Fibroblast of lung (primary cell): ENCODE measurements at places on chromosomes 7 and 10.
A peak's percentile ranks its signal among the peaks of the same experiment; 100 is the strongest.

DNA sequence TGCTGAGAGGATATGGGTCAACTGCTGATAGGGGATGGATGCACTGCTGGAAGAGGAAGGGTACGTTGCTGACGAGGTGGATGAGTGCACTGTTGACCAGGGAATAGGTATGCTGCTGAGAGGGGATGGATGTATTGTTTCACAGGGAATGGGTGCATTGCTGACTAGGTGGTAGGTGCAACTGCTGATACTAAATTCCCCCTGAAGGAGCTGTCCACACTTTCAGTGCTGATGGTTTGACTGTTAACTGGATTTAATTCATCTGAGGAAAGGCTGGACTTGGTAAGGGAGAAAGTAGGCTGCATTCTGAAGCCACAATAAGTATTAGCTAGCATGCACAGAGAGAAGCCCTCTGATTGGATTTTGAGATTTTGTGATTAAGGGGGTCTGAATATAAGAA is 1196.8 kb upstream of the PHF14 start:
- no peak for DNase-seq

DNA sequence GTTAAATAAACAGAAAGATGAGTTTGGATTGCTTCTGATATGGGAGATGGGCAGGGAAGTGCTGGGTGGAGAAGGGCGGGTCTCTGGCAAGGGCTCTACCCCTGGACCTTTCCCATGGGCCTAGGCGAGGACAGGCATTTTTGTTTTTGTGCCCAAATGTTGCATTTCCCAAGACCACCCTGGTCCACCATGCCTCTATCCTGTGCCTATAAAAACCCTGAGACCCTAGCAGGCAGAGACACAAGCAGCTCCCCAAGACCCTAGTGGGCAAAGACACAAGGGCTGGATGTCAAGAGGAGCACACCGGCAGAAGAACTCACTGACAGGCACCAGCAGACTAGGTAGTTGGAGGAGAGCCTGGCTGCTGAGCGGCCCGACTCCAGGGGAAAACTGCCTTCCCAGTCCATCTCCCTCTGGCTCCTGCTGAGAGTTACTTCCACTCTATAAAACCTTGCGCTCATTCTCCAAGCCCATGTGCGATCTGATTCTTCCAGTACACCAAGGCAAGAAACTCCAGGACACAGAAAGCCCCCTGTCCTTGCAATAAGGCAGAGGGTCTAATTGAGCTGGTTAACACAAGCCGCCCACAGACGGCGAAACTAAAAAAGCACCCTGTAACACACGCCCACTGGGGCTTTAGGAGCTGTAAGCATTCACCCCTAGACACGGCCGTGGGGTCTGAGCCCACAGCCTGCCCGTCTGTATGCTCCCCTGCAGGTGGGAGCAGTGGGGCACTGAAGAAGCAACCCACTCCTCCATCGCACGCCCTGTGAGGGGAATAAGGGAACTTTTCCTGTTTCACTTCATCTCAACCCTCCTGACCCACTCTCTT is 291.4 kb downstream of the PTPRN2 start:
- DNase-seq, result no peak

DNA sequence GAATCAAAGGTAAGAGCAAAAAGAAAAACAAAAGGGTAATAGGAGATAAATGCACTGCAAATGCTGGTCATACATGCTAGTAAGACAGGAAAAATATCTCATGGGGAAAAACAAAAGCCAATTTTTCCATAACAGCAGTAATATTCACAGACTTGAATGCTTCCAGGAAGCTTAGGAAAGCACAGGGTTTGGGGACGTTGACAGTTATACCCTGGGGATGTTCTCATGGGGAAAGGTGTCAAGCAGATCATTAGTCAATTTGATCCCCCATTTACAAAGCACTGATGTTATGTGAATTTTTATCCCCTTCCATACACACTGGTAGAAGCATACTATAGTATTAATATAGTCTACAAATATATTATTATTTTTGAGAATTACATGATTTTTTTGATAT is 232.7 kb downstream of the SORCS1 start:
- DNase-seq, result no peak

DNA sequence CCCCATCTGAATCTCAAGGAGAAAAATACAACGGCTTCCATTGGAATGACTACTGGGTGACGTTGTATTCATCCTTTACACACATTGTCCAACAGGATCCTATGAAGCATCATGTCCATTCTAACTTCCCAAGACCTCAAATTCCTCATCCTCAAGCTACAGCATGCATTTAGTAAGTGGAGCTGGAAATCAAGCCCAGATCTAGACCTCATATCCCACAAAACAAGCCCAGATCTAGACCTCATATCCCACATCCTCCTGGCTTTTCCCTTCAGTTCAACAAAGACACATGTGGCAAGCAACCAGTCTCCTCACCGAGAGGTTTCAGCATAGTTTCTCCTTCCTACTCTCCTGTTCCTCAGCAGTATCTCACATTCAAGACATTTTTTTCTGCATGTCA is 12.2 kb downstream of the IGF2BP3 start:
- DNase-seq, result no peak

DNA sequence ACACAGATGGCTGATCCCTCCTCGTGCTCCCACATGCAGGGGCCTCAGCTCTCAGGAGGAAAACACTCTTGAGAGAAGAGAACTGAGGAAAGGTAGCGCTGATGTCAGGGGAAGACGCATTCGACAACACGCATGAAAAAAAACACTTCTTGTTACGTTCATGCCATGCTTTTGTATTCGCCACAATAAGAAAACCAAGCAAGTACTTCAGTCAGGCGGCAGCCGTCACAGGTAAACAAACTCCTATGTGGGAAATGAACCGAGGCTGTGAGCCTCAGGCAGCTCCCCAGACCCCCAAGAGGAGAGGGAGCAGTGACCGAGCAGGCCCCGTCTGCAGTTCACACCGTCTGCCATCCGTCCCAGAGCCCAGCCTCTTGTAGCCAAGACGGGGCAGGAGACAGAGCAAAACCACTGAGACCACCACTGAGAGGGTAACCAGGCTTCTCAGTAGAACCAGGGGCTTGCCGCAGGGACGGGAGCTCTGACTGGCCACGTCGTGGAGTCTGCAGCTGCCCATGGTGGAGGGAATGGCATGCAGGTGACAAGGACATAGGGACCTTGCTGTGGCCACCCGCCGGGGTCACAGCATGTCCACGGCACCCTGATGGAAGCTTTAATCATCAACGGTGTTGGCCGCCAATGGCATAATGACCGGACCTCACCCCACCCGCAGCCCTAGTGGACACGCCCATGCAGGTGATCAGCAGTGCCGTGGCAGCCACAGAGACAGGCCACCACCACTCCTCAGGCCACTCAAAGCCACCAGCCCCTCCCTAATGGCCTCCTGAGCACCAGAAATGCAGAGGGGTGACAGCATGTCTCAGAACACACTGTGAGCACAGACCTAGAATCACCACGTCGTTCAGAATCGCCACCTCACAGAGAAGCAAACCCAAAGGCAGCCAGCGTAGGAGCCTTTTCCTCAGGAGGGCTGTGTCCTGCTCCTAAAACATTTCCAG is 304.3 kb downstream of the PTPRN2 start:
- DNase-seq, result no peak

GRCh38 chr10:43082087-43082486 is 5.2 kb downstream of the RET start:
- DNase-seq, result no peak

- DNase-seq, result peak; percentile 53
Observed at GRCh38 chr10:608331-609261, 80.9 kb downstream of the DIP2C start.

DNA sequence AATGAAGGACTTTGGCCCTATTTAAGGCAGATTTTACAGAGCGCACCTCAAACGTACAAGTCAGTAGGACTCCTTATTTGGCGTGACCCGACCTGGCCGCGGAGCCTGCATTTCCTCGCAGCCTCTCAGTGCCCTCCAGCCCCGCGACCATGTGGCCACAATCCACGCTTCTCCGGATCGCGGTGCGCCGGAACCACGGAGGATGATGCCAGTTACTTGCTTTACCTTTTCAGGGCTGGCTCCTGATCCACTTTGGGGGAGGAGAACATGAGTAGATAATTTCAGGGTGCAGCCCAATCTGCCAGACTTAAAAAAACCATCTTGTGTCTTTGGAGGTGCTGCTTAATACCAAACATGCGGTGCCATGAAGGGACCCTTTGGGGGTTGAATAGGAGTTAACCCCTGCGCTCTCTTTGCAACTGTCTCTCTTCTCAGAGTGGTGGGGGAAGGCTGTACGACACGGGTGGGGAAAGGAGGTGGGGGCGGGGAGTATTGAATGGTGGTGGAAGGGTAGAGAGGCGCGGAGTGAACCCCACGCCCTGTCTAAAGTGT is 1.5 kb downstream of the FRAT1 start:
- DNase-seq, result no peak

GRCh38 chr7:92244808-92245486 is 767 bp downstream of the KRIT1 start:
- peak; percentile 25 for DNase-seq

DNA sequence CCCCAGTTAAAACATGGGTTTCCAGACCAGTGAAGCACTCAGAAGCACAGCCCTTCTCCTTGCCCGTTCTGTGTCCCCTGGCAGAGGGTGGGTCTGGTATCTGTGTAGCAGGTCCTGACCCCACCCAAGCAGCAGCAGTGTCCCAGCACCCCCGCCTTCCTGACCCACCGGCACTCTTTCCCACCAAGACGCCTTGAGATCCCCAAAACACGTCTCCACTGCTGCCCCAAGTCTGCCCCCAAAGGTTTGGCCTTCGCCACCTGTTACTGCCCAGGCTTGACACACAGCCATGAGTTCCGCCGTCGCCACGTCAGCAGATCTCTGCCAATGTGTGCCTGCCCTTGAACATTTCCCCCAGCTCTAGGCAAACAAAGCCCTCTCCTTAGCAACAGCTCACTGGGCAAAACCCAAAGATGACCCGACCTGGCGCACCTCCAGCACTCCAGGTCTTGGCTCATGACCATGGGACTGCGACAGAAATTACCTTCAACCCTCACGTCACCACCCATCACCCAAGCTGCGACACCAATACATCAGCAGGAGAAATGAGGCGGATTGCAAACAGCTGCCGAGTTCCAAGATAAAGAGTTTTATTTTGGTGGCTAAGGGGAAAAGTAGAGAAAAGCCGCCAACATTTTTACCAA is 75.6 kb downstream of the CTBP2 start:
- peak; percentile 64 for DNase-seq

DNA sequence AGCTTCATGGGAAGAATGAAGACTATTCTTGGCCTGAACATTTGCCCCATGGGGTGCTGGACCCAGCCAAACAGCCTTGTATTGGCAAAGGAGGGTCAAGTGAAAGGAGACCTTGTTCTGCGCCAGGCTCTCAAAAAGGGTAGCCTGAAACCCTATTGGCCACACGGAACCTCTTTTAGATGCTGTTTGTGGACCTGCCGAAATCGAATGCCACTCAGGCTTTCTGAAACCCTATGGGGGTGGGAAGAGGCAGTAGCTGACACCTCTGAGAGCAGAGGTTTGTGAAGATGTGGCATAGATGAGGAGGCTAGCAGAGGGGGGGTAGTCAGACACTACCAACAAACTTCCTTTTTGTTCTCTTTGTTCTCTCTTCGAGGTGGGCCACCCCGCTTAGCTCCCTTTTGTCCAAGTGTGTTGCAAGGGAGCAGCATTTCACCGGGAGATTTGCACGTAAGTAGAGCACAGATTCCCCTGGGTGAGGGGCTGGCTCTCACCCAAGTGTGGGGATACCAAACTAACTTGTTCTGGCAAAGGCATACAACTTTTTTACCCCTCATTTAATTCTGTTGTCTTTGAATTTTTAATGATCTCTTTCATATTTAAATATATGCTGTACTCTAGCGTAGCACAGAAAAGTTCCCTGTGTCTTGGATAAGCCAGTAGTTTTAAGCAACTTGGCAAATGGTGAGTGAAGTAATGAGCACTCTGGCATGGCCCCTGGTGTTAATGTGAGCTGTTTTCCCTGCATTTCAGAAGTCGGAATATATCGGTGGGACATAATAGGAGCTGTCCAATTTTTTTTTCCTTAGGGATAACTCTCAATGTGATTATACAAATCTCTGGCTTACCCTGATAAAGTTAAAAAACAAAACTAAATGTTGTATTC is 107.7 kb downstream of the SEPTIN7 start:
- DNase-seq, result no peak

GRCh38 chr10:49143249-49143648 is 9.4 kb upstream of the FAM170B start:
- no peak for DNase-seq

DNA sequence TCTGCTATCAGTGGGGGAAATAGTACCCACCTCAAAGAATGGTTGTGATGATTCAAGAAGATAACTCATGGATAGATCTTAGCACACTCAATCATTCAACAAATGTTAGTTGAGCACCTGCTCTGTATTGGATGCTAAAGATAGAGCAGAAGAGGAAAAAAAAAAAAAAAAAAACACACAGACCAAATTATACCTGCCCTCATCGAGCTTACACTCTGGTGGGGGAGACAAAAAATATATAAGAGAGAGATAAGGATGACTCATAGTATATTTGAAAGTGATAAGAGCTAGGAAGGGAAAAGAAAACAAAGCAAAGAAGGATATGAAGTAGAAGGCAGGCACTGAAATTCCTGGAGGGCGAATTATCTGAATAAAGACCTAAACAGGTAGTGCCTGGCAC is 258.5 kb downstream of the SFMBT2 start:
- no peak for DNase-seq

DNA sequence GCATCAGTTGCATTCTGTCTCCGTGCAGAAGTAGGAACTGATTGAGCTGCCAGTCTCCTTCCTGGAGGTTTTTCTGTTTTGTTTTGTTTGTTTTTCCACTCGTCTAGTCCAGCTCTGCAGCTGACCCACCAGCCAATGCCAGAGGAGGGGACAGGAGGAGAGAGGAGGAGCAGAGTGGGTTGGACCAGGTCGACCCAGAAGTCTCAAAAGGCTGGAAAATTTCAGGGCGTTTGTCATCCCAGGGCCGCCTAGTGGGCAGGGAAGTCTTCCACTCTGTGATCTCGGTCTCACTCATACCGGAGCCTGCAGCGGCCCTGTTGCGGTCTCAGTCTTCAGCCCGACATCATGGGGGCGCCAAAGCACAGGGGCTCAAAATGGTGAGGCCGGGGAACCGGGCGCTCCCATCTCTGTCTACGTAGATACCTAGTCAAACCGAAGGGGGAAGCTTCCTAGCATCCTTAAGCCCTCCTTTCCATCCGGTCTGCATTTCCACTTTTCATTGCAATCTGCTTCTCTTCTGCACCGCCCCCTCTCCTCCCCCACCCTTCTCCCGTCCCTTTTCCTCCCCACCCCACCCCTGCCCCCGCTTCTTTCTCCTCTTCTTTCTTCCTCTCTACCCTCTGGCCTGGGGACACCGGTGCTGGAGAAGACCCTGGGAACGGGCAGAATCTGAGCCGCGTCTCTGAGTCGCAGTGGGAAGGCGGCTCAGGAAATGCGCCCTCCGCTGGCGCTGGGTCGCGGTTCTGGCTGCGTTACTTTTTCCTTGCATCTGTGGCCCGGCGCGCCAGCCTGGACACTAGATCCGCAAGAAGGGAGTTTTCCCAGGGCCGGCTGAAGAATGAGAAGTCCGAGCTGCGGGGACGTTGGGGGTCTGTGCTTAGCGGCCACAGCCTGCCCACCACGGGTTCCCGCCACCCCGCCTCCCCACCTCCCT is 16.2 kb upstream of the PAX2 start:
- peak; percentile 5 for DNase-seq

GRCh38 chr10:46250481-46250880 is 36.3 kb upstream of the ANTXRL start:
- no peak for DNase-seq
